Stimulated activated naive B cell treated with anti-CD40 and anti-IgM and Interleukin-4, amounts not matched to agents 10 μg/mL and 1 μg/mL and 100 μg/mL, for 72 hours (primary cell): ENCODE measurements at places on chromosomes 6 and 20.

DNA sequence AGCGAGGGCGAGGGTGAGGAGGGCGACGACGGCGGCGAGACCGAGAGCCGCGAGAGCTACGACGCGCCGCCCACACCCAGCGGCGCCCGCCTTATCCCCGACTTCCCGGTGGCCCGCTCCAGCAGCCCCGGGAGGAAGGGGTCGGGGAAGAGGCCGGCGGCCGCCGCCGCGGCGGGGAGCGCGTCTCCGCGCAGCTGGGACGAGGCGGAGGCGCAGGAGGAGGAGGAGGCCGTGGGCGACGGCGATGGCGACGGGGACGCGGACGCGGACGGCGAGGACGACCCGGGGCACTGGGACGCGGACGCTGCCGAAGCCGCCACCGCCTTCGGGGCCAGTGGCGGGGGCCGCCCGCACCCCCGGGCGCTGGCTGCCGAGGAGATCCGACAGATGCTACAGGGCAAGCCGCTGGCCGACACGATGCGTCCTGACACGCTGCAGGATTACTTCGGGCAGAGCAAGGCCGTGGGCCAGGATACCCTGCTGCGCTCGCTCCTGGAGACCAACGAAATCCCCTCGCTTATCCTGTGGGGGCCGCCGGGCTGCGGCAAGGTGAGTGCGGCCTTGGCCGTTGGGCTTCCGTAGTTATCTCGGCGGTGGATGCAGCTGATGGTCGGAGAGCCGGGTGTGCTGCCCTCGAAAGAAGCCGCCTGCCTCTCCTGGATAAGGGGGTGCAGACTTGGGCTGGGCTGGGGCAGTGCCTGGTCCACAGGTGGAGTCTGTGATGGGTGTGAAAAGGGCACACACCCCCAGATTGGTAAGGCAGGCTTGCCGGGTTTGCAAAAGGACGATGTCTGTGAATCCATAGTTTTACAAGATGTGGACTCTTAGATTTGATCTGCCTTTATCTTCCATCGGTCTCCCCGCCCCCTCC is 938 bp downstream of the WRNIP1 start:
- peak; percentile 43 for DNase-seq

DNA sequence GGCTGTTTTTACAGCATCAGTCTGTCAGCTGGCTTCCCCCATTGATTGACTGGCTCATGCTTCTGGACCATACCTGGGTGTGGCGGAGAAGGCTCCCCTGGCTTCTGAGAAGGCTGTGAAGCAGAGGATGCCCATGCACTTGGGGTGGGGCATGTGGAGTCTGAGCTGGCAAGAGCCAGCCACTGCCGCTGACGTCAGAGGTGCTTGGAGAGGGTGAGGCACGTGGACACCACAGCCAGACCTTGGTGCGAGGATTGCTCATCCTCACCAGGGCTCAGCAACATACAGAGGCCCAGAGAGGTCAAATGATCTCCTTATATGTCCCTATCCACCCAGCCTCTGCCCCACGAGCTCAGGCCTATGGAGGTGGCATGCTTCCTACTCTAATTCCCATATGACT is 211.2 kb upstream of the PMEPA1 start:
- no peak for DNase-seq

DNA sequence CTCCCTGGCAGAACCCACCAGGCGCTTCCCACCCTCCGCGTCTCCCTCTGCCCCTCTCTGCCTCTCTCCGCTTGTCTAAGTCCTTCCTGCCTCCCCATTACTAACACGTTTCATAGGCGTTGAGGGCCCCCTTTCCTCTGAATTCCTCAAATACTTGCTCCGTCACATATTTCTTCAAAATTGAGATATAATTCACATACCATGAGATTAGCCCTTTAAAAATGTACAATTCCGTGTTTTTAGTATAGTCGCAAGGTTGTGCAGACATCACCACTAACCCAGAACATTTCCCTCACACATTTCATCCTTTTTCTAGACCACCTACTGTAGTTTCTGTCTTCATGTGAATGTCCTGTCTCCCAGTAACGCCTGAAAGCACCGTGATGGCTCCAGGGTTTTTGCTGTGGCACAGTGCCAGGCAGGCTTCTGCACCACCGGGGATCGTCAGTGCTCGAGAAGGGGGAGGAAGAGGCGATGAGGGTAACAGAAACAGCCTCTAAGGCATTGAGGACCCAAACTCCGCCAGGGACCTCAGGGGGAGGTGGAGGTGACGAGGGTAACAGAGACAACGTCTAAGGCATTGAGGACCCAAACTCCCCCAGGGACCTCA is 141.9 kb upstream of the SNX9 start:
- DNase-seq, result no peak

DNA sequence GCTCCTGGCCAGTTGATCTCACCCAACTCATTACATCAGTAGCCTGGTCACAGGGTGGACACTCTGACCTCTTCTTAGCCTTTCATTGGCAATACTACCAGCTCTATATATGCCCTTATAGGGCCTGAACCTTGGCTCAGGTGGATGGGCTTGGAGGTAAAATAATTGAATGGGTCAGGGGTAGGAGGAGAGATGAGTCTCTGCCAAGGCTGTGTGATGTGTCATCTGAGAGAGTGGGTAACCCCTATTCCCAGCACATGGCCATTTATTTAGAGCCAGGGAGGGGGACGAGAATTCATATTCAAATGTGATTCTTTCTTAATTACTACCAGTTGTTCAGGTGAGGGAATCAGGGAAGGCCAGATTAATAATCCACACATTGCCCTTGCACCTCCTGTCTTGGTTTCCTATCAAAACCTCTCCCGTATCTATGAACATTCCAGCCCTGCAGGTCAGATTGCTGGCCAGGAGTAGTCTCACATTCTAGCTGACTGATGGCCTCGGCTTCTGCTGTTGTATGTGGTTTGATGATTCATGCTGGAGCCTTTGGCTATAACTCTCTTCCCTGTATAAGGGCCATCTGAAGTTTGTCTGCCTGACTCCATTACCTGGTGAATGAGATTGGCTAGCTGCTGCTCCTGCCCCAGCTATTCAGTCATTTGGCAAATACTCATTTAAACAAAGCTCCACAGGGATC is 13.4 kb downstream of the C20orf173 start:
- no peak for DNase-seq

DNA sequence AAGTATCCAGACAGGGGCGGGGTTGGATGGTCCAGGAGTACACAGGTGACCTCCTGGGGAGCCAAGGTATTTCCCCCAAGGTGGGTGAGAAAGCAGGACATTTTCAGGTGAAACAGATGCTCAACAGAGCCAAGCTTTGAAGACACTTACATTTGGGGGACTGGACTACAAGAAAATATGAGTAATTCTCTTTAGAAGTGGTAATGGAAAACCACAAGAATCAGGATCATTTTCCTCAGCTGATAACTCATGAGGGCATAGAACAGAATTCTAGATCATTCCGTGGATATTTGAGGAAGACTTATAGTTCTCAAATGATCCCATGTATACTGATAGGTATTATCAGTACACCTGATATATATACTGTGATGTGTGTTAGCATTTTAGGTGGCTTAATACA is 89.9 kb downstream of the UST start:
- DNase-seq, result no peak
